H1 (cell line): ENCODE measurements at places on chromosomes 5 and 9.

- DNase-seq, result no peak
These were observed 10.3 kb upstream of the PRRX2 start for GRCh38 chr9:129655154-129655553.

GRCh38 chr5:31553863-31554262 is 21.8 kb downstream of the C5orf22 start:
- DNase-seq, result no peak

DNA sequence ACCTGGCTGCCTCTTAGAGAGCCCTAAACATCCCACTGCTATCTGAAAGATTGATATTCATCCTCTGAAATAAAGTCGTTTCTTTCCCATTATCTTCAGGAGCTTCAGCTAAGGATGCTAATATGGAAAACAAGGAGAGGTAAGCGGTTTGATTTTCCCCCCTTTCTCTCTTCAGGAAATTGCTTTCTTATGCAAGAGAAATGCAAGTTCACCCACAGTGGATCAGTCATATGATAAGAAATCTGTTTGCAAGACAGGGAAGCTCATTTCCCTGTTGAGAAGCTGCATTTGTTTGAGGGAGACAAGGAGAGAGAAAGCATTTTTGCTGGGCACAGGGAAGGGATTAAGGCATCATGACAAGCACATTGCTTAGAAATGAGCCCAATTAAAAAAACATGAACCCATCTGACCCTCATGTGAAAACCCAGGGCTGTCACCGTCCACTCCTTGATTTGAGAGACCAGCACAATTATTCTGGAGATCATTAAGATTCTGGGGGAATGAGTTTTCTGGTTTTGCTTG is 53.7 kb upstream of the BOD1 start:
- no peak for DNase-seq

DNA sequence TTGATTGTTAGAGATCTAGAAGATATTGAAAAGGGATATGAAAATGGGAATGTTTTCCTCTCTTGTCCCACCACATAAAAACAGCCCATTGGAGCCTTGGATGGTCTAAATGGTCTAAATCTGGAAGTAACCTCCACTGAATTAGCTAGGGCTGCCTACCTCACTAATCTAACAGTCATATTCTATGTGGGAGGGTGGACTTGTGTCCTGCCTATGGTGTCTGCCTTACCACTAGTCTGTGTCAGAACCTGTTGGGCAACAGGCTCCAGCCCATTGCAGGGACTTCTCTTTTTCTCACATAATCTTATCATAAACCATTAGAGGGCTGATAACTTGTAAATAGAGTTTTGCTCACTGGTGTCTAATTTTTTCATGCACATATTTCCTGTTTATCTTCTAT is 548.8 kb upstream of the CDH18 start:
- no peak for DNase-seq

DNA sequence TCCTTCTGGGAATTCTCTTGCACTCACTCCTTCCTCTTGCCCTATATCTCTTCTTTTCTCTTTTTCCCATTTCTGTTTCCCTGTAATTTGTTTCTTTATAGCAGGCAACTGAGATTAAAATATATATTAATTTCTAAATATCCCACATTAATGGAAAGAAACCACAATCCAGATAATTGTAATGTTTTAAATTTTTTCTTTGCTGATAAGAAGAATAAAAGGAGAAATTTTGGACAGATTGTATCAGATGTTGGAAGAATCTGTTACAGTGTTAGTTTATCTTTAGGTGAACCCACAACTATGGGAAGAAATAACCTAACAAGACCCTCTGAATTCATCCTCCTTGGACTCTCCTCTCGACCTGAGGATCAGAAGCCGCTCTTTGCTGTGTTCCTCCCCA is at the start of gene OR1L1:
Gene OR1L1, plus strand, starts transcription at position 301 of the 400 bp plus-strand sequence. Its CDS starts 0 bp downstream, at position 301.
- DNase-seq, result no peak

DNA sequence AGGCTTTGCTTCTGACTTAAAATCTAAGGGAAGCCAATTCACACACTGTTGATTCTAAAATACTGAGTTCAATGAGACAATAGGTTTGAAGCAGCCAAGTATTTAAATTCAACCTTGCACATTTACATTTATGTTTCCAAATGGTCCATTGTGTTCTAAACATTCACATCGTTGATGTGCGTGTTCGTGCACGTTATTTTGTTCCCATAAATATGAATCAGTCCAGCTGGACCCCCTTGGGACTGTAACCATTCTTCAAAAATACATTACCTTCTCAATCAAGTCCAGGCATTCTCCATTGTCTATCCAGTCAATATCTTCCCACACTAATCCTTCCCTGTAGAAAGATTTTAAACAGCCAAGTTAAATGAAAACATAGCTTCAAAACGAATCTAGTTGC is 146.4 kb upstream of the RETREG1 start:
- DNase-seq, result no peak

DNA sequence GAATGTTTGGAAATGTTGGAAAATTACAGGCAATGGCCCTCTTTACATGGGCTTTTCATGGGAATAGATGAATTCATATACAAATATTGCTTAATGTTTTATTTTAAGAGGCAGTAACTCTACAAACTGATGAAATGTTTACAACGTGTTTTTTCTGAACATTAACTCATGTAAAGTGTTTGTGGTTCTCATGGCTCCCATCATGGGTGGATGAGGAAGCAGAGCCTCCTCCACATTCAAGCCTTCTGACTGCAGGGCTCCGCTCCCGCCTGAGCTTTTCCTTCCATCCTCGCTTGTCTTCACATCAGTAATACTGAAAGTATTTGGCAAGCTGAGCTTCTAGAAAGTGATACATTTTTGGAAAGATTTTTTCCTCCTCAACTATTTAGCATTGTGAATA is 204.2 kb downstream of the ARHGAP26 start:
- DNase-seq, result no peak

DNA sequence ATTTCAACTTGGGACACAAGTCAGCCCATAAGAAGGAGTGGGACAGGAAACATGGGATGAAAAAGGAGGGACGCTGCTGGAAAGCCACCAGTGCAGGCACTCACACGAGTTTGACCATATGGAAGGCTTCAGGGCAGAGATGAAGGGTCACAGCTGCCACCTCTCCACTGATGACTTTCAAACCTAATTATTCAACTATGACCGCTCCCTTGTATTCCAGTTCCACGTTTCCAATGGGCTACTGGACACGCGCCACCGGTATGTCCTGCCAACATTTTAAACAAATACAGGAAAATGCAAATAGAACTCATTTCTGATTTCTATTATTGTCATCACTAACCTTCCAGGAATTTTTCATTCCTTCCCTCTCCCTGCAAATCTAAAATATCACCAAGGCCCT is 134.7 kb downstream of the SLC1A3 start:
- DNase-seq, result no peak
